ENCODE measurements at places on chromosomes 12 and 14.

DNA sequence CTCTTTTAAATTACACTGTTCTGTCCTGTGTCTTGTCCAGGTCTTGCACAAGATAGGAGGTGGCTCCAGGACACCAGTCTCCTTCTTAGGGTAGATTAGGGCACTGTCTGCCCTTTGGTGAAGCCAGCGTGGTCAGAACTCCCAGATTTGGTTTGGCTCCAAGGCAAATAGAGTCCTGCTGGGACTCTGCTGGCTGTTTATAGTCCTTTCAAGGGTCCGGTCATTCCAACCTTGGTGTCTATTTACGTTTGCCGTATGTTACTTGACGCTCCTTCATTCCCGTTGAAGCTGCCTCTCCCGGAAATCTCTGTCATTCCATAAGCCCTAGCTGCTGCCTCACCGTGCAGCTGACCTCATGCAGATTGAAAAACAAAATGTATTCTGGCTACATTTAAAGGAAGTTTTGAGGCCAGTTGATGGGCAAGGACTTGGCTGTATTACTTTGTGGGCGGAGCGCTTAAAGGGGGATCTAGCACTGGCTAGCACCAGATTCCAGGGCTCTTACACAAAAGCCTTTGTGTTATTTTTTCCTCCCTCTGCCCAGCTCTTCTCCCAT is 180.6 kb downstream of the AKAP6 start:
- DNase-seq, result no peak

- DNase-seq, result no peak
Observed at GRCh38 chr14:53126731-53127130, 26.4 kb downstream of the DDHD1 start.

DNA sequence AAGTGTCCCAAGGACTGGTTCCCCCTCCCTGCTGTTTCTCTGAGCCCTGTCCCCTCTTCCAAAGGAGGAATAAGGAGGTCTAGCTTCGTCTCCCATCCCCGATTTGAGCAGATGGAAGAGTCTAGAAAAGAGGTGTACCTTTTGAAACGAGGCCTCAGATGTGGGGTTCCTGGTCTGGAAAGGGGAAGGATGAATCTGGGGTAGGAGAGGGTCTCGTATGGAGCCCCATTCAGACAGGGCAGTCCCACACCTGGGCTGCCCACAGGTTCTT is 13.3 kb downstream of the MEG3 start:
- no peak for DNase-seq

- DNase-seq, result peak; percentile 54
Observed at GRCh38 chr12:3600039-3600720, 109.2 kb downstream of the PRMT8 start.

- DNase-seq, result no peak
Observed at GRCh38 chr14:54169254-54169924, 212.8 kb upstream of the BMP4 start.

DNA sequence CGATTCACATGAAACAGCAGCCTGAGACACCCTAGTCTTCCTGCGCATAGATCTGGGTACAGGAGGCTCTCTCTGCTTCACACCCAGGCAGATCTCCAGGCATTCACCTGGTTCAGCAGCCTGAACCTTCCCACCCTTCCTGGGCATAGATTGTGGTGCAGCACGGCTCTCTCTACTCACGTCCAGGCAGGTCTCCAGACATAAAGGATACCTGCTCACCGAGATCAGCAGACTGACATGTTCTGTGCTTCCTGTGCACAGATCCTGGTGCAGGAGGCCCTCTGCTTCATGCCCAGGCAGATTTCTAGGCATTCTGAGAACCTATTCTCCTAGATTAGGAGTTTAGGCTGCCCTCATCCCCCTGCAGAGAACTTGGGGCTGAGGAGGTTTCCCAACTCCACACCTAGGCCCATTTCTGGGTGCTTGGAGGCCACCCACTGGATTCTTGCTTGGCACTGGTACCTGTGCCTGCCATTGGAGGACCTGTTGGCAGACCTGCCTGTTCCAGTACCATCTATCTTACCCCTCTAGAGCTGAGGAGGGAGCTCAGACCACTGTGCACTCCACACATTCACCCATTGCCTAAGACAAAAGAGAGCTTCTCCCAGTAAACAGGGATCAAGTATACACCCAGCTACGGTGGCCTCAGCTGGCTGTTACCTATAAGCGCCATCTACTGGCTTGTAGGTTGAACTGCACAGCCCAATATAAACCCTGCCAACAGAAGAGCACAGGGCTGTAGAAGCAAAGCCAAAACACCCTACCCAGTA is 28.0 kb upstream of the GARIN6 start:
- no peak for DNase-seq

GRCh38 chr14:101069666-101070362 is 166.3 kb upstream of the RTL1 start:
- DNase-seq, result no peak

- DNase-seq, result no peak
Observed at GRCh38 chr12:43789941-43790340, 16.2 kb downstream of the TWF1 start.

DNA sequence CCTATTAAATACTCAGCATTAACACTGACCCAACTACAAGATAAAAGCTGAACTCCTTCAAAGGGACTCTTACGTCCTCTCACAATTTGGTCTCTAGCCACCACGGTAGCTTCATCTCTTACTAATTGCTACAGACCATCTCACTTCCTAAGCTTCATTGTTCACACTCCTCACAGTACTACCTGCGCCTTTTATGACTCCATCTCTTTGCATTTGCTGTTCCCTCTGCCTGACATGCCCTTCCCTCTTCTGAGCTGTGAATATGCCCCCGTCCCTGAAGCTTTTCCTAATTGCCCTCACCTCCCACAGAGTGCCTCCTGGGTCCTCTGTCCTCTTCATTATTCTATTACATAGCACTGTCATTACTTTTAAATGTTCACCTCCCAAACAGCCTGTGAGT is 2.5 kb downstream of the EEA1 start:
- DNase-seq, result no peak

GRCh38 chr14:21068521-21069387 is 1.4 kb upstream of the ARHGEF40 start:
- peak; percentile 94 for DNase-seq

GRCh38 chr14:64929014-64929359 is 13.6 kb downstream of the GPX2 start:
- DNase-seq, result no peak

- DNase-seq, result no peak
Observed at GRCh38 chr12:62785941-62786559, 148.9 kb downstream of the PPM1H start.

DNA sequence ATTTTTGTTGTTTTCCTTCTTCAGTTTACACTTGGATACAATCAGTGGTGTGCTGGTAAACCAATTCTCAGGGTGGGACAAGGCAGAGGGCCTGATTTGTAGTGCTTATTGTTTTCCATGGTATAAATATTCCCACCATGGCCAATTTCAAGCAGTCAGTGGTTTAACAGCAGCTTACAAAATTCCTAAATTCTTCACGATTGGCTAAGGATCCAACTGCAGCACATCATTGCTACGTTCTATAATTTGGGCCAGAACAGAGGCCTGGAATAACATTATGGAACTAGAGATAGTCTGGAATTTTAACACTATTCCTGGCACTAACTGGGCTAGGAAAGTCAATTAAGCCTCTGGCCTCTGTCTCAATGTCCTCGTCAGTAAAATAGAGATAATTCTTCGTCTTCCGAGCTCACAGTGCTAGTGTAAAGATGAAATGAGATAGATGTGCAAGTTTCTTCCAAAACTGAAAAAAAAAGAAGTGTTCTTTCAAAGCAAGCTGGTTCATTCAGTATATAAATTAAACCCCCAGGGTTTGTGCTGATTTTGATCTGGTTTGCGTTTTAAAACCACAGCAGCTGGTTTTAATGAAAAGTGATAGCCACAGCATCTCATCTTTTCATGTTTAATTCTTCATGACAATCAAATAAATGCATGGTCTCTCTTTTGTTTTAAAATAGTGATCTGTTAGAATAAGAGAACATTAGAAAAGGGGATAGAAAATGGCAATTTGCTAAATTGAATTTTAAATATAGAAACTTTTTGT is 104.1 kb downstream of the EPS8 start:
- no peak for DNase-seq

DNA sequence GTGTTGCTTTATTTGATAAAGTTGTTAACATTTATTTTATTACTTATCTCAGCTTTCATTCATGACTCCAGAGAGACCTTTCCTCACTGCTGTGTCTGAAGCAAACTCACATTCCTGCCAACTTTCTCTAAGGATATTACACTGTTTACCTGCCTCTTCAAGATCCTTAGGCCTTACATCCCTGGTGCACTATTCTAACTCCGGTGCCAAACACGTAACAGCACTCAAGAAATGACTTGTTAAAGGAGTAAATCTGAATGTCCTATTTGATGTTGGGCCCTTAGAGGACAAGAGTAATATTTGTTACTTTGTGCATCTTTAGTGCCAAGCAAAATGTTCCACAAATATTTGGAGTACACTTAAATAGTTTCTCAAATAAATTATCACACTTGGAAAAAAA is 324.1 kb upstream of the FLRT2 start:
- DNase-seq, result no peak

GRCh38 chr12:93245543-93245942 is 132.2 kb upstream of the NUDT4 start:
- DNase-seq, result no peak

DNA sequence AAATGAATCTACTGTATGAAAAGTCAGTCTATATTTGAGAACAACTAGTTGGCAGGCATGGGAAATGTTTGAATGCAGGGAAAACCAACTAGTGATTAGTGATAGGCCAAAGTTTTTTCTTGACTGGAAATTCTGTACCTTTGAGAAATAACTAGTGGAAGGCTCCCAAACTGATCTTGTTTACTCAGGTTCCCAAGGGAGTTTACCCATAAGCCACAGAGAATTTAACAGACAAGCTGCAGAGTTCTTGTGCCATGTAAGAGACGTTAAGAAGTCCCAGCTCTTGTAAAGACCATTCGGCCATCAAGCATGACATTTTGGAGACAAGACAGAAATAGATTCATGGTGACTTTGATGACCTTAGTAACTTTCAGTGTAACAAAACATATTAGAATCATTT is 1882.8 kb upstream of the SEL1L start:
- peak; percentile 52 for DNase-seq

DNA sequence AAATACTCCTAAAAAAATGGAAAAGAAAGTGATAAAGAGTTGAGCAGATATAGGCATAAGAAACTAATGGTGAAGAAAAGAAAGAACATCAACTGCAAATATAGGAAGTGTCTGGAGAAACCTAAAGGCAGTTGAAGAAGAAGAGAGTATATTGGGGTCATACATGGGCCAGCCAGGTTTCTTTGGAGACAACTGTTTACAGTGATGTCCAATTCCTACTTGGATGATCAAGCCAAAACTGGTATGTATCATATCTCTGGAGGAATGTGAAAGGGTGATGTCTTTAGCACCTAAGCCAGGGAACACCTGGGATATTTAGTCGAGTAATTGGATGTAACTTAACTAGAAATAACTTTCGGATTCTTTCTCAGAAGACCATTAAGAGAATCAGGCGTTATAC is 129.3 kb upstream of the FLRT2 start:
- no peak for DNase-seq

DNA sequence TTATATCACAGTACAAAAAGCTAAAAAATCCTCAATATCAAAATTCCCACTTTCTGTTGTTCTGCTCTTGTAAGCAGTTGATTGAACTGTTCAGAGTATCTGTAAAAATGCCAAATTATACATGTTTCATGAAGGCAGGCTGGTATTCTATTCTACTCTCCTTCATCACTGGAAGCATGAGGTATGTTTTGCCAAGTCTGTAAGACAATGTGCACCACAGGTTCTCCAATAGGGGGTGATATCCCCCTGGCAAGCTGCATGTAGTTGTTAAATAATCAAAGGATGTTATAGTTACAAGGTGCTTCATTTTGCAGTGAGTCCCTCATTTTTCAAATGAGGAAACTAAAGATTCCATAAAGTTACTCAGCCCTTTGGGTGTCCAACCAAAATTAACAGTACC is 15.1 kb upstream of the NEK9 start:
- no peak for DNase-seq

GRCh38 chr12:131242741-131243496 is 289.2 kb downstream of the ADGRD1 start:
- DNase-seq, result peak; percentile 90

DNA sequence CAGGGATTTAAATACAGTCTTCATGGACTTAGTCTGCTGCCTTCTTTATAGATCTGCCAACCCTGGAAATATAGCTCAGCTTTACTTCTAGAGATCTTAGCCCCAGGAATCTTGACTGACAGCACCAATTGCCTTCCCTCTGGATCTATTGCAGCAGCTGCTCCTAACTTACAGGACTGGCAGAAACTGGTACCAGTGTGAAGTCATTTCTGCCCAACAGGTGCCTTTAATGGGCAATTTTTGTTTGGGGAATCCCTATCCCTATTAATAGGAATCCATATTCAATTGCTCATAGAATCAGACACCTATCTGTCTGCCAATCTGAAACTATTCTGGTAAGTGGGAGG is 27.2 kb downstream of the SPX start:
- no peak for DNase-seq

DNA sequence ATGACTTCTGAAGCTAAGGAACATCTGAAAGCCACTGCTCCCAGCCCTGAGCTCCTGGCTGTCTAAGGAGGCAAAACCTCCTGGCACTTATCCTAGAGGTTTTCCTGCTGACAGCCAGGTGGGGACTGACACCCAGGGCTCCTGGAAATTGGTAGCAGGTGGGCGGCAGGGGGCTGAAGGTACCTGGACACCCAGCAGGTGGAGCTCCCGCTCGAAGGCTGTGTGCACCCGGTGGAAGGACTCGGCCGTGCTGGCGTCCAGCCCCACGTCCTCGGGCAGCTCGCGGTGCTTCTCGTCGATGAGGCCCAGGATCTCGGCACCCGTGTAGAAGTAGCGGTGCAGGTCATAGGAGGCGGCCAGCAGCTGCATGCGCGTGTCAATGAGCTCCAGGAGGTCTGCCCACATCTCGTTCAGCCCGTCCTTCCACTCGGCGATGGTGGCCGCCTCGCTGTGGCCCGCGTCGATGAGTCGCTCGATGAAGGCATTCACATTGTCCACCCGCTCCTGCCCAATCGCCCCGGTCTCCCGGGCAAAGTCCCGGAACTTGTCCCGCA is 68.2 kb downstream of the PLEKHG3 start:
- no peak for DNase-seq

- no peak for DNase-seq
Observed at GRCh38 chr12:102571889-102572288, 91.5 kb upstream of the IGF1 start.

GRCh38 chr14:90728951-90729350 is 87.3 kb downstream of the TTC7B start:
- DNase-seq, result no peak

GRCh38 chr14:57560681-57561080 is 67.0 kb upstream of the CCDC198 start:
- DNase-seq, result no peak

GRCh38 chr12:46459861-46460545 is 87.4 kb upstream of the SLC38A2 start:
- DNase-seq, result no peak

- DNase-seq, result no peak
Observed at GRCh38 chr12:14948672-14949071, 10.3 kb upstream of the ERP27 start.

GRCh38 chr12:78343657-78344056 is 513.0 kb downstream of the NAV3 start:
- no peak for DNase-seq

- peak; percentile 36 for DNase-seq
Observed at GRCh38 chr14:55532645-55533344, 47.2 kb upstream of the KTN1 start.
